ENCODE measurements at places on chromosomes 1 and 21. TPM values are rescaled to one million over a fixed set of nuclear protein-coding genes. Genes with fewer than 3 reads are reported as not detected.

DNA sequence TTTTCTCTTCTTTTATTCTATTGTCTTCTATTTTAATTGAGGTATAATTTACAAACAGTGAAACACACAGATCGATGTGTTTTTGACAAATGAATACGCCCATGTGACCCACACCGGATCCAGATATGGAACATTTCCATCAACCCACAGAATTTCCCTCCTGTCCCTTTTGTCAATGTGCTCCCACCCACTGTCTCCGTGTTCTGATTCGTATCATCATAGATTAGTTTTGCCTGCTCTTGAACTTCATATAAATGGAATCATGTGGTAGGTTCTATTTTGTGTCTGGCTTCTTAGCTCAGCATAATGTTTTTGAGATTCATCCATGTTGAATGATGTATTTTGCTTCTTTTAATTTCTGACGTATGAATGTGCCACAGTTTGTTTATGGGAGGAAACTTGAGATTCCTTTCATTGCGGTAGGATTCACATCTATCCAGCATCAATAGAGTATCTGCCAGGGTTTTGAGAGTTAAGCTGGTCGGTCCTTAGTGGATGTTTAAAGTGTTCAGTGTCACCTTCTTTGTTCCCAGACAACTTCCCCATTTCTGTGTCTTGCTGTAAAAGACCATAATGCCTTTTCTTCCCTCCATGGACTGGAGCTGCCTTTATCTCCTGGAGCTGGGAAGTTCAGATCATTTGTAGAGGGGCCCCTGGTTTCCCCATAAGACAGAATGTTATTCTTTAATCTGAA is 14.7 kb downstream of the NAV1 start:
- H3K4me1 ChIP-seq, result no peaks in the 10 kb centered on the region
- no peak overlapping the region for H3K27ac ChIP-seq
- no peak overlapping the region for H3K4me3 ChIP-seq
- no peaks in the 10 kb centered on the region for H3K36me3 ChIP-seq

DNA sequence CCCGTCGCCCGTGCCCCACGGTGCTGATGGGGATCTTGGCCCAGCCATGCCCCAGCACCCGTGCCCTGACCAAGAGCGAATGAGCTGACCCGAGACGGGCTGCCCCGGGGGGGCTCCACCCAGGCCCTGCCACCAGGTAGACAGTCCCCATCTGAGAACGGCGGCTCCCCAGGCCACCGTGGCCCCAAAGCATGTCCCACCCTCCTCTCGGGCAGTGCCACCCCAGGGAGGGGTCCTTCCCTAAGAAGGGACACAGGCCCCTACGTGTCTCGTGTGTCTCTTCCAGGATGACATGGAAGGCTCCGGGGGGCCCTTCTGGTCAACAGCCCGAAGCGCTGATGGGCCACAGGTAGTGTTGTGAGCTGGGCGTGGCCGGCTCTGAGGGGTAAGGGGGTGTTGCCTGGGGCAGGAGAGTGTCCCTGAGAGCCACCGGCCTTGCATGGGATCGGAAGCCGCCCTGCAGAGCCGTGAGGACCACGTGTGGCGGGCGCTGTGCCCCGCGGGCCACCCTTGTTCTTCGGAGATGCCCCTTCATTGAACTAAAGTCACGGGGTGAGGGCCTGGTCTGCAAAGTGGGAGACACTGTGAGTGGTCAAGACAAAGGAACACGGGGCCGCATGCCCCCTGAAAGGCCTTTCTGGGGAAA is 55.0 kb downstream of the SLC19A1 start:
- H3K27ac ChIP-seq, result no peak overlapping the region
- no peaks in the 10 kb centered on the region for H3K36me3 ChIP-seq
- no peak overlapping the region for H3K4me3 ChIP-seq
- H3K27me3 ChIP-seq, result no peaks in the 10 kb centered on the region

Gene AKR7A2
- 29.9 TPM for total RNA-seq

DNA sequence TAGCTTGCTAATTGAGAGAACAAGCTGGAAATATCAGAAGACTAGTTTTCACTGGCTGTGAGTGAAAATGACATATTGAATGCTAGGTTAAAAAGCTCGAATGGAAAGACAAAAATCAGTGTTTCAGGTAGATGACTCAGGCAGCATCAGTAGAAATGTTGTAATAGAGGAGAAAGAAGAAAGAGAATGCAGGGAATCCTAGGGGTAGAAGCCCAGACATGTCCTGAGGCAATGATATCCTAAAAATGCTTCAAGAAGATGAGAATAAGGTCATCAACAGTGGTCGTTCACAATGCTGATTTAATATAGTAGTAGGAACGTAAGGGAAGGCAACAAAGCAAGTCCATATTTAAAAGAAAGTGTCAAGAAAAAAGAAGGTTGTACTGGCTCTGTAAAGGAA is 96.7 kb upstream of the HP1BP3 start:
- no peaks in the 10 kb centered on the region for H3K4me1 ChIP-seq
- DNase-seq, result no peak
- no peaks in the 10 kb centered on the region for H3K27me3 ChIP-seq
- H3K4me3 ChIP-seq, result no peak overlapping the region
- no peak overlapping the region for H3K27ac ChIP-seq

Gene HFM1
- 0.29 TPM for total RNA-seq

DNA sequence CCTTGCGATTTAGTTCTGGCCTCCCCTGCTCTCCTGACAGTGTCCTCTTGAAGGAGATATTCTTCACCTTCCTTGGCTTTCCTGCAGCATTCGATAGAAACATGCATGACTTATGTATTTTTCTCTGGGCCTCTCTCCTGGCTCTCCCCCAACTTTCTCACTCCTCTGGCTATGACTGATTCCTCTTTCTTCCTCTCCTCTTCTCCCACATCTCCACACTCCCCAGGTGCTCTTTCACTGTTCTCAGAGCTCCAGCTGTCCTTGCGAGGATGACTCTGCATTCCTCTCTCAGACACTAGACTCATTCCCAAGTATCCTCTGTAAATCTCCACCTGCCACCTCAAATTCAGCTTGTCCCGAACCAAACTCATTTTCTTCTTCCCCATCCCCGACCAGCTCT is 18.0 kb downstream of the LRRC42 start:
- H3K27ac ChIP-seq, result no peak overlapping the region
- H3K27me3 ChIP-seq, result no peaks in the 10 kb centered on the region
- peaks cover 61% of the 10 kb centered on the region for H3K36me3 ChIP-seq

Gene GIPC2
- total RNA-seq, result not detected

DNA sequence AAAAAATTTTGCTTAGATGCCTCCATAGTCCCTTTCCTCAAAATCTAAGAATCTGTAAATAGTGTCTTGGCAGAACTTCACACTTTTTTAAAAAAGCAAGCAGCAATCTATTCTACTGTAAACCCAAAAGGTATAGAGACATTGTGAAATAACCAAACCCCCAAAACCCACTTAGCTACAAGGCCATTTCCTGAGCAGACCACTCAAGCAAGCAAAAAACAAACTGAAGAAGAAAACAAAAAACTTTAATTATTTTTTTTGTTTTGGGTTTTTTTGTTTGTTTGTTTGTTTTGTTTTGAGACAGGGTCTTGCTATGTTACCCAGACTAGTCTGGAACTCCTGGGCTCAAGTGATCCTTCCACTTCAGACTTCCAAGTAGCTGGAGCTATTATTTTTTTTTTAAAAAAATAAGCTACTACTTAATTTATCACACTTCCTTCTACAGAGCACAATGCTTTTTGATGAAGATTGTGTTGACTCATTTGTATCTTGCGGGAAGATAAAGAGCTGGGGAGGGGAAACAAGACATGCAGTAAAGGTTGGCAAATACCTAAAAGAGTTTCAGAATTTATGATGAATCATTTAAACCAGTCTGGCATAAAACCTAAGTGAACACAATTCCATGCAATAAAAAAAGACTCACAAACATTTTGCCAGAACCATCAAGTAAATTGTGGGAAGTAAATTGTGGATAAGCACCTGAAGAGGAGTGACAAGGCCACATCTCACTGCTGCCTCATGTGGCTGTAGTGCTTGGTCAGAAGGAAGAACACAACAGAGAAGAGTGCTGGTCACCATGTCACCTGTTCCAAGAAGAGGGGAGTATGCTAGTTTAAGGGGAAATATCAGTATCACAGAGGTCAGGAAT is 2.7 kb upstream of the PTPN22 start:
- no peak overlapping the region for H3K4me3 ChIP-seq
- no peaks in the 10 kb centered on the region for H3K27me3 ChIP-seq
- H3K4me1 ChIP-seq, result peaks cover 59% of the 10 kb centered on the region
- peaks cover 3% of the 10 kb centered on the region for H3K36me3 ChIP-seq

Data from activated B cell treated with CpG ODN at 0.5 μM for 24 hours (primary cell).